ENCODE measurements at places on chromosomes 4 and X. TPM values are rescaled to one million over a fixed set of nuclear protein-coding genes. Genes with fewer than 3 reads are reported as not detected.

GRCh38 chrX:10090319-10090718 lies 66.5 kb upstream of the CLCN4 start:
- no peaks in the 10 kb centered on the region for H3K4me1 ChIP-seq
- H3K36me3 ChIP-seq: no peaks in the 10 kb centered on the region
- DNase-seq: no peak
- H3K4me3 ChIP-seq: no peak overlapping the region
- H3K27me3 ChIP-seq: no peaks in the 10 kb centered on the region

DNA sequence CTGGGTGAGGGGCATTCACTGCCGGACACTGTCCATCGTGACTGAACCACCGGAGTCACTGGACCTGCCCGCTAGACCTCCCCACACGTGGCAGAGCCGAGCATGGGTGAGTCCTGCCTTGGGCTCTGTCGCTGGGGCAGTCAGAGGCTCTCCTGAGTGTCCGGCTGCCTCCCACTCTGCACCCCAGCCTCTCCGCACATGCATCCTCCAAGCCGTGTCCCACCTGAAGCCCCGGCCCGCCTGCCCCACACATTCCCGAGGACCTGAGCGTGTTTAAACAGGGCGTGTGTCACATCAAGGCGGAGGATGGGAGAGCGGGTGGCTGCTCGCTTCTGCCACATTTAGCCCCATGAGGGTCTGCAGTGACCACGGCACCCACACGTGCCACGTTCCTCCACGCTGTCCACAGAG lies 4.7 kb downstream of the CPLX1 start:
- H3K27ac ChIP-seq: no peak overlapping the region
- no peaks in the 10 kb centered on the region for H3K4me1 ChIP-seq
- H3K36me3 ChIP-seq: no peaks in the 10 kb centered on the region
- DNase-seq: no peak

DNA sequence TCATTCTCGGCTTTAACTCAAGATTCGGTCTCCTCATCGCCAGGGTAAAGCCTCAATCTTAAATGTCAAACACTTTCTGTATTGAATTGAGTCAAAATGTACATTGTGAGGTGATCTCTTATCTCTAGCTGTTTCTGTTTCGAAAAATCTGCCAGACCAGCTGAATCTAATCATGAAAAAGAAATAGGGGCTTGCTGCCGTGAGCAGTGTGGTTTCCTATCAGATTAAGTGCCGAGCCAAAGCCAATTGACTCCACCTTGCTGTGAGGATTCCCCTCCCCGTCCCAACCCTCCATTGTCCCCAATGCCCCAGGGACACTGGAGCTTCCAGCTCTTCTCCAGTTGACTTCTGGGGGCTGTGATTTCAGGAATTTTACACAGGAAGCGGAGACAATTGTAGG lies 12.5 kb upstream of the CRLF2 start:
- H3K27me3 ChIP-seq: peaks cover 4% of the 10 kb centered on the region
- no peaks in the 10 kb centered on the region for H3K4me1 ChIP-seq
- H3K4me3 ChIP-seq: no peak overlapping the region
- no peak overlapping the region for H3K27ac ChIP-seq
- H3K36me3 ChIP-seq: no peaks in the 10 kb centered on the region

Gene GLUD2
- total RNA-seq: 0.28 TPM

DNA sequence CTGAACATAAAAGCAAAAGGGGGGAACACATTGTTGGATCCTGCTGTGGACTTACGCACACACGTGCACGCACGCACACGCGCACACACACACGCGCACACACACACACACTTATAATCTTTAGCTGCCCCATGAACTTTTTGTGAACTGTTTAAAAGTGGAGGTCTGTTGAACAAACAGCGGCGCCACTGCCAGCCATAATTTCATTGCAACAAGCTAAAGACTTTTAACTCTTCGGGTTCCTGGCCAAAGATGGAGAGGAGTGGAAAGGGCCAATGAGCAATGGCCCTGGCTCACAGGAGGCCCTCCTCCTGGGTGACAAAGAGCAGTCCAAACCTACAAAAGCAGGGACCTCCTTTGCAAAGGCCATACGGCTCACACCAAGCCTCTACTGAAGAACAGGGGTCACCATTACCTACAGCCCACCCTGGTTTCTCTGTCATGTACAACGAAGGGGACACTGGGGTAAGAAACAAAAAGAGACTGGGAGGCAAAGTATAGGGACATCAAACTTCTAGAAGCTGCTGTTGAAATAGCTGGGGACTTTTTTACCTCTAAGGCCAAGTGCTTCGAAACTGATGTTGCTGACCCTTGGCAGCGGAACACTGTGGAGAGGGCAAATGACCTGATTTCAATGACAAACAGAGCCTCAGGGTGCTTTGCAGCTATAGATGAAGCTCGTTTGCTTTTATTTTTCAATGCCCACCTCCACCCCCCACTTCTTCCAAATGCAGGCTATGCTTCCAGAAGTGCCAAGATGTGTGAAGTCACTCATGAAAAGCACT lies 16.7 kb downstream of the BCOR start:
- H3K27me3 ChIP-seq: no peaks in the 10 kb centered on the region
- peaks cover 17% of the 10 kb centered on the region for H3K4me1 ChIP-seq
- peaks cover 8% of the 10 kb centered on the region for H3K36me3 ChIP-seq
- no peak overlapping the region for H3K27ac ChIP-seq
- no peak overlapping the region for H3K4me3 ChIP-seq

- DNase-seq: peak; percentile 13
- no peak overlapping the region for H3K4me3 ChIP-seq
- peaks cover 14% of the 10 kb centered on the region for H3K4me1 ChIP-seq
- no peaks in the 10 kb centered on the region for H3K27me3 ChIP-seq
- H3K27ac ChIP-seq: peak overlapping the region; percentile 13
Measured at GRCh38 chrX:11386001-11386523, 92.8 kb downstream of the AMELX start.

Measured in psoas muscle (tissue), 8 donors.